ENCODE measurements at places on chromosomes 16 and 17.

DNA sequence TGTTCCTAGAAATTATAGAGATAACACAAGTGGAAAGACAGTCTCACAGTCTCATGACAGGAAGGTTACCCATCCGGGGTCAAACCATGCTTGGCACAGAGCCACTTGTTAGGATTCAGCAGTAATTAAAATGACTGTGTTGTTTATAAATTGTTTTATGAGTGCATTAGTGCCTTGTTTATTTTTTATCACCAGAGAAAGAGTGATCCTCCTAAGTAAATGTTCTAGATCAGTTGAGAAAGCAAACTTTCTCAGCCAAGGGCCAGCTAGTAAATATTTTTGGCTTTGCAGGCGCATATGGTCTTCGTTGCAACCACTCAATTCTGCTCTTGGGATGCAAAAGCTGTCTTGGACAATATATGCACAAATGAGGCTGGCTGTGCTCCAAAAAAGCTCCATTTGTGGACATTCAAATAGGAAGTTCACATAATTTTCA is 253.9 kb upstream of the CACNG5 start:
- DNase-seq = no peak

GRCh38 chr17:81537856-81538555 is 9.8 kb downstream of the FSCN2 start:
- no peak for DNase-seq

DNA sequence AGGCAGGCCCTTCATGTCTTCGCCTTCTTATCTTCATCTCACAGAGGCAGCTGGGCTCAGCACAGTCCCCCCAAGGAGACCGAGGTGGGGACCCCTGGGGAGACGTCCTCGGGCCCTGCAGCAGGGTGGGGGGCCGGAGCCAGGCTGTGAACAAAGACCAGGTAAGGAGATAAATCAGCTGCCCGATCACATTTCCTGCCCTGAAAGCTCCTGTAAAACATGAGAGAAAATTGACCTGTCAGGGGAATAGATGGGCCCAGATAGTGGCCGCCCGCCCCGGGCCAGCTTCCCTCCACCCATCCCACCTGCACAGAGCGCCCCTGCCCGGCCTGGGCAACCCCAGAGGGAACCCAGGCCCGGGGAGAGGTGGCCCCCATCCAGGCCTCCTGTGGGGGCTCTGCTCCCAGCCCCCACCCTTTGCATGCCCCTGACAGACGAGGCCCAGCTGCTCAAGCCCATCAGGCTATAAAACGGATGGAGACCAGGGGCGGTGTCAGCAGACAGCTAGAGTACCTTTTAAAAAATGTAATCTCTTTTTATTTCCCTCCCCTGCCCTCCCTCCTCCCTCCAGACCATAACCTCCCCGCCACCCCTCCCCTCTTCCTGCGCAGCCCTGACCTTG is 18.8 kb upstream of the SLC38A10 start:
- DNase-seq = no peak

- DNase-seq = no peak
Measured at GRCh38 chr16:54236773-54237172, 49.8 kb downstream of the IRX3 start.

DNA sequence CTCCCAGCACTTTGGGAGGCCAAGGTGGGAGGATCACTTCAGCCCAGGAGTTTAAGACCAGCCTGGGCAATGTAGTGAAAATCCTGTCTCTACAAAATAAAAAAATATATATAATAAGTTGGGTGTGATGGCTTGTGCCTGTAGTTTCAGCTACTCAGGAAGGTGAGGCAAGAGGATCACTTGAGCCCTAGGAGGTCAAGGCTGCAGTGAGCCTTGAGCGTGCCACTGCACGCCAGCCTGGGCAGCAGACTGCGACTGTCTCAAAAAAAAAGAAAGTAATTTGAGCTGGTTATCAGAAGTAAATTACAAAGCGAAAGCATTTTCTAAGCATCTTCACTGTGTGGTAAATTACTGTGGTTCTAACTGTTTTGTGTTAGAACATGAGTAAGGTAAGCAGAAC is 66.2 kb downstream of the NQO1 start:
- DNase-seq = no peak

- DNase-seq = no peak
Measured at GRCh38 chr17:50048146-50048720, 7.7 kb upstream of the ITGA3 start.

DNA sequence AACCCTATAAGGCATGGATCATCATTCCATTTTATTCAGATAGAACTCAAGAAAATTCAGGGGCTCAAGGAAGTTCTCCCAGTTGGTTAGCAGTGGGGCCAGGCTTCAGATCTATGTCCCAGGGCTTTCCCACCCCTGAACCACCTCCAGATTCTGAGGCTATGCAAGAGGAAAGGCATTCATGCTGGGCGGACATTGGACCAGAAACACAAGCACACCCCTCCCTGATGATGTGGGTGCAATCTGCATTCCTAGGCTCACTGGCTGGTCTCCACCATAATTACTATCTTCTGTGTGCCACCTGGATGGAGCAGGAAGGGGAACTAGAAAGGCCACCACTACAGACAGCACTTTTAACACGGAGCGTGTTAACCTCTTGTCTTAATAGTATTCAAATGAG is 63.2 kb upstream of the ASIC2 start:
- DNase-seq = no peak

DNA sequence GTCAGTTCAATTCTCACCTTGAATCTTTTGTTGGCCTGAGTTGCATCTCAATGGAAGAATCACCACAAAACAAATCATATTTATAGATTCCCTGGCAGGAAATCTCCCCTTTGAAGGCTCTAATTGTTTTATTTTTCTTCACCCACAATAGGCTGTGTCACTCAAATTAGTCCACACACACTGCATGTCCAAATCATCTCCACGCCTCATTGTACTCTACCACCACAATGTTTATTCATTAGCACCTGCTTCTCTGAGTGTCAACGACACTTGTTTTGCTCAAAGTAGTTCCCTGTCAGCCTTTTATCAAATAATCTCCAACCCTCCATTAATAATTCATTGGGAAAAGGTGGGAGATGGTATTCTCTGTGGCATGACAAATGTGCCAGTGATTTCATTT is 164.3 kb downstream of the ABCC12 start:
- DNase-seq = no peak

DNA sequence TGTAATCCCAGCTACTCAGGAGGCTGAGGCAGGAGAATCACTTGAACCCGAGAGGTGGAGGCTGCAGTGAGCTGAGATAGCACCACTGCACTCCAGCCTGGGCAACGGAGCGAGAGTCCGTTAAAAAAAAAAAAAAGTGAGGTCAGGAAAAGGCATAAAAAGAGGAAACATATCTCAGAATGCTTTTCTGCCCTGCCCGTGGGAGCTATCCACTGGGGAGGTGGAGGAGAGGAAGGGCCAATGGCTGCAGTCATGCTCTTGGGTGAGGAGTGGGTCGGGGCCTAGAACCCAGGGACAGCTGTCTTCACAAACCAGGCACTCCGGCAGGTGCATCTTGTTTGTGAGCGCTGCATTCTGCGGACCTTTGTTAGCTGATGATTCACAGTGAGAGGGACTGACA is 60.0 kb upstream of the CDC42EP4 start:
- no peak for DNase-seq

DNA sequence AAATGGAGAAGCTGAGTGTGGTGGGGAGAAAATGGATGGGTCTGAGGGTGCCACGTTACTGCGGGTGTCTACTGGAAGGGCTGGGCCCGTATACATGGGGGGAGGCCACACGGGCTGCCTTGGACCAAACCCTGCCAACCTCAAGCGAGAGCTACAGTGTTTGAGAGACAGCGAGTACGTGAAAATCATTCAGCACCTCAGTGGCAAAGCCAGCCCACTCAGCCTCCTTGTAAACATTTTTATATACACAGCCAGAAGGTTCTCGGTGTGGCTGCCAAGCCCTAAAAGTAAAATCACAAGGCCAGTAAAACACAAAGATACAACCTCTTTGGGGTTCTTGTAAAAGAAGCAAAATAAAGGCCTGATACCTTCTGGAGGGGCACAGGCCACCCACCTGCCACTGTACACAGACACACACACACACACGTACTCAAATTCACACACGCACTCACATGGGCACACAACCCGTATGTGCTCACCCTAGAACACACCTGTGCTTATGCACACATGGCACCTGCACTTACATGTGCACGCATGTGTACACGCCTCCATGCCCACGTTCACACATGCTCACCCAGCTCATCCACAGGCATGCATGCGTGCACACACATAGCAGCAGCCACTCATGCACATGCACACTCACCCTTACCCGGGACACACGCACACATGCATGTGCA is 102.8 kb downstream of the GSG1L start:
- DNase-seq = no peak

GRCh38 chr16:13205352-13205751 is 304.0 kb downstream of the SHISA9 start:
- DNase-seq = no peak

DNA sequence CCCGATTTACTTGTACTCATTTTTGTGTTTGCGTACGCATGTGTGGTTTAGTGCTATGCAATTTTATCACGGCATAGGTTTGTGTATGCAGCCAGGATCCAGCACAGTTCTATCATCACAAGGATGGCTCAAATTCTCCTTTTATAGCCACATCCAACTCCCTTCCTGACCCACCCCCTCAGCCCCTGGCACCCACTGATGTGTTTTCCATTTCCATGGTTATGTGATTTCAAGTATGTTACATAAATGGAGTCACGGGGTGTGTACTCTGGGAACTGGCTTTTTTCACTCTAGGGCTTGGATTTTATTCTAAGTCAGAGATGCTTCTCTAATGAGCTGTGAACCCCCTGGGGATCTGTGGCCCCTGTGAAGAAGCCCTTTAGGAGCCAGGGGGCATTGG is 16.8 kb downstream of the IL4R start:
- no peak for DNase-seq

DNA sequence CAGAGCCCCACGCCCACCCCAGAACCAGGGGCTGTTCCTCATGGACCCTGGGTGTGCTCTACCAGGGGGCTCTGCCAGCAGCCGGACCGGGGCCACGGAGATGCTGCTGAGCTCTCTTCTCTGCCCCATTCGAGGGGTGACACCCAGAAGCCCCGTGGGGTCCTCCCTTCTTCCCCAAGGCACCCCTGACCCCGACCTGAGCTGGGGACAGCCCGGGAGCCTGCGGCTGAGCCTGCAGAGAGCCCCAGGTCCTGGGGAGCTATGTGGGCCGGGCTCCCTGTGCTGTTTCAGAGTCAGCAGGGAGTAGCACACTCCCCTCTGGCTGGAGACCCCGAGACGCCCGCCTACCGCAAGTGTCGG is 1.2 kb upstream of the PRR35 start:
- DNase-seq = no peak

DNA sequence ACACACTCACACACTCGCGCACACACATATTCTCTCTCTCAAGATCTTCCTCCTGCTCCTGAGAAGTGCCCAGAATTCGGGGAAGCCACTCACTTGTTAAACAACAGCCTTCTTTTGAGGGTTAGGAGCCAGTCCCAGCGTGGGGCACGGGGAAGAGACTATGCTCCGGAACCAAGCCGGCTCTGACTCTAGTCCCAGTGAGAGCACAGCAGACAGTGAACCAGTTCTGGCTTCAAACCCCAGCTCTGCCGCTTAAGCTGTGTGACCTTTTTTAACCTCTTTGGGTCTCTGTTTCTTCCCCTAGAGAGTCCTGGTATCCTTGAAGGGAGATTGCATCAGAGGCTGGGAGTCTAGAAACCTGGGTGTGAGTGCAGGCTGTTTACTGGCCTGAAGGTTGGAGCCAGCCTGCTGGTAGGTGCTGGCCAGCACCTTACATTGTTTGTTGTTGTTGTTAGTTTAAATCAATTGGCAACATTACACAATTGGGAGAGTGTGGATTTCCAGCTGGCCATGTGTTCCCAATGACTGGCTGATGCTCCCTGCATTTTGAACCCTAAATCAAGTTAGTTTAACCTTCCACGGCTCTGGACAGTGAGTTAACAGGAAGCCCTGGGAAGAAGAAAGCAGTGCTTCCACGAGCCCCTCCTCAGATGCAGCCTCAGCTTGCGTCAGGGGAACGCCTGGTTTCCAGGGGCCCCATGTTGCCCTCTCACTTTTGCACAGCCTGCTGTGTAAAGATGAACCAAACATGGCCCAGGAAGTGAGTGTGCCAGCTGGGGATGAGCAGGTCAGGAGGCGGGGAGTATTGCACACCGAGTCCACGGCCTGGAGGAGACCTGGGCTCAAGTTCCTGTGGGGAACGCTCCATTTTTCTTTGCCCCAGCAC is 71.5 kb downstream of the GAS7 start:
- no peak for DNase-seq

- DNase-seq = no peak
Measured at GRCh38 chr16:84329843-84330684, 35.4 kb downstream of the WFDC1 start.

GRCh38 chr16:57848181-57848580 is 45.9 kb upstream of the KIFC3 start:
- DNase-seq = no peak

- no peak for DNase-seq
Measured at GRCh38 chr16:24953306-24953705, 61.9 kb downstream of the ARHGAP17 start.

DNA sequence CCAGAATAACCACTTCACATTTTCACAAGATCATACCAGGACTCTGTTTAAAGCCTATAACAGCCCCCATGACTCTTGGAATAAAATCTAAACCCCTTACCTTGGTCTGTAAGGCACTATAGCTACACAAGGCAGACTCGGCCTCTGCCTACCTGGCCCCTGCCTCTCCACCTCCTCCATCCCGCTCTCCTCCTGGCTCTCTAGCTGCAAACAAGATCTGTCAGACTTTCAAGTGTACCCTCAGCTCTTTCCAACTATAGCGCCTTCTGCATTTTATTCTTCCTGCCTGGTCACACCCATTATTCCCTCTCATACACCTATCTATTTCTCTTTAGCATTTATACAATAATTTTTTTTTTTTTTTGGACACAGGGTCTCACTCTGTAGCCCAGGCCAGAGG is 8.2 kb downstream of the USP31 start:
- DNase-seq = no peak

GRCh38 chr17:49358641-49359247 is 3.3 kb downstream of the ZNF652 start:
- no peak for DNase-seq

DNA sequence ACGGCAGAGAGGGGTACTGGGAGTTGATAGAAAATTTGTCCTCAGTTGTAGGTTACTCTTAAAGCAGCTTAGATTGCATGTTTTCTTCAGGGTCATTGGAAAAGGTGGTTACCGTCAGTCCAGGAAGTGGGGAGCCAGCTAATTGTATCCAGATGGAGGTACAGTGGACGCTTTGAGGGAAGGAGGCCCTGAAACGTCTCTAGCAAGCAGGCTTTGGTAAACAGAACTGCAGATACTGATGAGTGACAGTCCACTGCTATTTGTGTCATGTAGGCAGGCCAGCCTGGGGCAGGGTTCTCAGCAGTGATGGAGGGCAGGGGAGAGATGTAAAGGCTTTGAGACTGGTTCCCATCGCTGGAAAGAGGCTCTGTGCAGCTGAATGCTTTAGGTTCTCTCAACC is 30.2 kb upstream of the ST6GALNAC1 start:
- DNase-seq = no peak

DNA sequence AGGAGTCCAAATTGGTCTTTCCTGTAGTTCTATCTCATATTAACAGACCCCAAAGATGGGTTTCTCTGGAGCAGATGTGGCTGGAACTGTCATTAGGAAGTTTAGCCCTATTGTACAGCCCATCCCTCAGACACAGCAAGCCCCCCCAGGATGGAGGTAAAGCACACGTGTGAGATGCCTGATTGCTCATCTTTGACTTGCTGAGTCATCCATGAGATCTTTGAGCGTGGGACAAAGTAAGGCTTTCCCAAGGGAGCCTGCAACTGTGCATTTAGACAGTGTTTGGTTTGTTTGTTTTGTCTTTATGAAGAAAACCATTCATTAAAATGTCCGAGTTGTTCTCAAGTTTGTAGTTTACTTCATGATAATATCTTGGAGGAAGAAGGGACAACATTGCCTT is 145.3 kb upstream of the CDH13 start:
- no peak for DNase-seq
